CD8-positive, alpha-beta memory T cell (primary cell): ENCODE measurements at places on chromosomes 1 and 21. TPM values are rescaled to one million over a fixed set of nuclear protein-coding genes. Genes with fewer than 3 reads are reported as not detected.

- peaks cover 41% of the 10 kb centered on the region for H3K4me1 ChIP-seq
- H3K36me3 ChIP-seq: no peaks in the 10 kb centered on the region
- peak overlapping the region; percentile 71 for H3K27ac ChIP-seq
These were observed 911 bp downstream of the LMO4 start for GRCh38 chr1:87329526-87330056.

DNA sequence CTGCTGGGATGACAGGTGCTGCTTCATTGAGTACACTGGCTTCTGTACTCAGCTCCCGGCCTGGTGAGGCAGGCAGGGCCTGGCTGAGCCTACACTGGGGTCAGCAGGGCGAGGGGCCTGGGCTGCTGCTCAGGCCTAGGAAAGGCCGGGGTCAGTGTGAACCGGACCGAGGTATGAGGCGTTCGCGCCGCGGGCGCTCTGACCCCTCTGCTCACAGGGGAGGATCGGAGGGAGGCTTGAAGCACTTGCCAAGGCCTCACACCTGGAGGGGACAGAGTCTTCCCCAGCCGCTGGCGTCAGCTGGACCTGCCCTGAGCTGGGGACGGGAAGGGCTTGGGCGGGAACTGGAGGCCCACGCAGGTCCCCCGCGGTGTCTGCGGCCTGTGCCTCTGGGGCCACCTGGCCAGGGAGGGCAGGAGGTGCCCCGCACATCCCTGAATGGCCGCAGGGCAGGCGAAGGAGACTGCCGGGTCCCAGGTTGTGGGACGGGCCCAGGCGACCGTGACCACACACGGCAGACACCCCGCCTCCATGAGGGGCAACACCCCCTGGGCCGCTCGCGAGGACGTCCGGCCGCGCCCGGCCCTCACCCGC lies 466 bp downstream of the PEX10 start:
- H3K4me1 ChIP-seq: peaks cover 44% of the 10 kb centered on the region
- H3K36me3 ChIP-seq: no peaks in the 10 kb centered on the region
- no peaks in the 10 kb centered on the region for H3K27me3 ChIP-seq
- peak overlapping the region; percentile 78 for H3K4me3 ChIP-seq
- DNase-seq: no peak
- H3K27ac ChIP-seq: peak overlapping the region; percentile 90

The TIAM1 gene
- total RNA-seq: 37.4 TPM

The C1orf226 gene
- not detected for total RNA-seq

The CFAP45 gene
- 0.75 TPM for total RNA-seq

GRCh38 chr21:42564561-42564971 lies 50.9 kb downstream of the SLC37A1 start:
- no peak overlapping the region for H3K4me3 ChIP-seq
- H3K4me1 ChIP-seq: no peaks in the 10 kb centered on the region
- H3K27me3 ChIP-seq: no peaks in the 10 kb centered on the region
- DNase-seq: no peak

DNA sequence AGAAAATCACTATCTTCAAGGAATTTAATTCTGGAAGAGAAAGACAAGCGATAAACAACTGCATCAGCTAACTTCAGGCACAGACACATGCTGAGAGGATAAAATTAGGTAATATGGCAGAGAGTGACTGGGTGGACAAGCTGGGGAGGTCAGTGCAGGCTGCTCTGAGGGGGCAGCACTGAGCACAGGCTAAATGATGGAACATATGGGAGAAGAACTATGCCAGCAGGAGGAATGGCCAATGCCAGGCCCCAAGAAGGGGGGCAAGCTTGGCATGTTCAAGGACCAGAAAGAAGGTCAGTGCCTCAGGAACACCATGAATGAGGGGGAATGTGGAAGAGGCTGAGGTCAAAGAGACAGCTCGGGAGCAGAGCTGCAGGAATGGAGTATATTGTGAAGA lies 190.7 kb upstream of the MAP1LC3C start:
- no peak overlapping the region for H3K27ac ChIP-seq
- H3K27me3 ChIP-seq: no peaks in the 10 kb centered on the region
- no peaks in the 10 kb centered on the region for H3K4me1 ChIP-seq
- no peak overlapping the region for H3K4me3 ChIP-seq
- DNase-seq: no peak

The TMPRSS15 gene
- total RNA-seq: not detected

The FAF1 gene
- 87.1 TPM for total RNA-seq

DNA sequence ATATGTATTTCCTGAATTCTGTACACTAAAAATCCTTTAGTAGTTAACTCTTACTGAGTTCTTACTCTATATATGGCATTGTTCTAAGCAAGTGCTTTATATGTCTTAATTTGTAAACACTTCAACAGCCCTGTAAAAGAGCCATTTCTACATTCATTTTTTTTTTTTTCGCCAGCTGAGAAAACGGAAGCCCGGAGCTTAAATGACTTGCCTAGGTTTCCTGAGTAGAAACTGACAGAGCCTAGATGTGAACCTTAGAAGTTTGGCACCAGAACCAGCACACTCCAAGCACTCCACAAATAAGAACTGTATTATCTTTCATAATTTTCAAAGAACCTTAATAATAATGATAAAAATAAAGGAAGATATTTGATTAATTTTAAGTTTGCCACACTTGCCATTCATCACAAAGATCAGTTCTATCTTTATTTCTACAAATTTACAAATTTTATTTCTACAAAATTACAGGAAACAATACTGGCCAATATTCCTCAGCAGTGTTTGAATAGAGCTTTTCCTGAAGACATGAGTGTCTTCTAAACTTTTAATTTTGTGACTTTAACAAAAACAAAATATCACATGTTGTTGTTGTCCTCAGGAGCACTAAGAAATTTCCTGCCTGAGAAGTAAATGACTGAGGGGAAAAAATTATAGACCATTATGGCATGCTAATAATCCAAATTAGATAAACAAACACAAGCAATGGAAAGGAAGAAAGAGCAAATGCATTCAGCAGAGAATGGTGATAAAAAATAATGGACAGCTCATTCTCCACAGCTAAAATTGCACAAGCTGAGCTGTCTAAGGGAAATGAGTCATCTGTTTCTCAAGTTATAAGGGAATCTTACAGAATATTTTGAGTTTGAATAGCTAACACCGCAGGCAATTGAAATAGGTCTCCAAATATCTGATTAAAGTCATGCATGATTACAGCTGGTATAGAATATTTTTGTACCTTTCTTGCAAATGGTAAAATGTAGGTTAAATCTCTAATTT lies 71.2 kb downstream of the DPYD start:
- no peak overlapping the region for H3K27ac ChIP-seq
- H3K36me3 ChIP-seq: no peaks in the 10 kb centered on the region
- H3K4me3 ChIP-seq: no peak overlapping the region

DNA sequence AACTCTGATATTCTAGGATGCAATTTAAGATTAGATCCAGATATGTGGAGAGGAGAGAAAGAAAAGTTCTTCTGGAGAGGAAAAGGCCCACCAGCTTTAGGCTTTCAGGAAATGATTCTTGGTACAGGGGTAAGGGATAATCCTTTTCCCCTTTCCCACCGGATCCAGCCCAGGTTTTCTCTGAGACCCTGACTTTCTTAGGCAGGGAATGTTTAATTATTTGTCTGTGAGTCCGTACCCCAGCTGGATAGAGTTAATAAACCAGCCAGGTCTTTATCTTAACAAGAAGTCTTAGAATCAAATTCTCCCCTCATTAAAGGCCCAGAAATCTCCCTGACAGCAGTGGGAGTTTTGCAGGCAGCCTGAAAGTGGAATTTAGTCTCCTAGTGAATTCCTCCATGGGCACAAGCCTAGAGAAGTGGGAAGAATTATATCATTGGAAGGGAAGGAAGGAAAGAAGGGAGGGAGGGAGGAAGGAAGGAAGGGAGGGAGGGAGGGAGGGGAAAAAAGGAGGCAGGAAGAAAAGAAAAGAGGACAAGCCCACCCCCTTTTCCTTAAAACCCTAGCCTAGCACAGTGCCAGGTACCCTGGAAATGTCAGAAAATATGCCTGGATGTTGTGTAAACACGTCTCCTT lies 189.0 kb downstream of the PLPP3 start:
- H3K36me3 ChIP-seq: no peaks in the 10 kb centered on the region
- no peak overlapping the region for H3K27ac ChIP-seq
- no peaks in the 10 kb centered on the region for H3K27me3 ChIP-seq

GRCh38 chr1:232810856-232811255 lies 5.6 kb downstream of the MAP10 start:
- no peak overlapping the region for H3K27ac ChIP-seq
- no peak for DNase-seq
- no peak overlapping the region for H3K4me3 ChIP-seq

DNA sequence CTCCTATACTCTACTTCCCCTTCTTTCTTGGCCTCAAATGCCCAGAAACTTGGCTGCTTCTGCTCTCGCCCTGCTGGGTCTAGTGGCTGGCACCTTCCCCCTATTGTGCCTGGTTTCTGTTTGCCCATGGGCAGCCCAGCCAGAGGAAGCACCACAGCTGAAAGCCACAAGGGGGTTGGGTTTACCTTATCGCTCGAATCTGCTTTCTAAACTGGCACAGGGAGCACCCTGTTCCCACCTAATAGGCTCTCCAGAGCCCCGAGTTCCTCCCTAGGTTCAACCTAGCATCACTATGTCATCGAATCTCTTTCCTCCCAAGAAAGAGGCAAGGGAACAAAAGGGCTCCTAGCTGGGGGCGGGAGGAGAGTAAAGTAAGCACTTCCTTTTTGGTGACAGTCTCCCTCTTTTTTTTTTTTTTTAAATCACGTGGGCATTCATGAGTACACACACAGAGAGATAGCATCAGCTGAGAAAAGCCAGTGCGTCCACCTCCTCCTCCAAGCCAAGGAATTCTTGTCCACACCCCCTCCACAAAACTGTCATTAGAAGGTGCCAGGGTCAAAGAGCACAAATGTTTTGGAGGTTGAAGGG lies 72.8 kb downstream of the PLEKHA6 start:
- H3K4me3 ChIP-seq: peak overlapping the region; percentile 55
- no peak overlapping the region for H3K27ac ChIP-seq
- H3K36me3 ChIP-seq: no peaks in the 10 kb centered on the region
- peak; percentile 35 for DNase-seq
- H3K4me1 ChIP-seq: peaks cover 19% of the 10 kb centered on the region

The TEX50 gene
- not detected for total RNA-seq

The KCNA2 gene
- total RNA-seq: 0.24 TPM

- H3K36me3 ChIP-seq: no peaks in the 10 kb centered on the region
- H3K4me1 ChIP-seq: no peaks in the 10 kb centered on the region
- H3K27me3 ChIP-seq: no peaks in the 10 kb centered on the region
- no peak for DNase-seq
These were observed 1.1 kb upstream of the PCP4 start for GRCh38 chr21:39866093-39866492.

The CELA3A gene
- total RNA-seq: not detected

- no peaks in the 10 kb centered on the region for H3K4me1 ChIP-seq
- no peaks in the 10 kb centered on the region for H3K36me3 ChIP-seq
- no peak overlapping the region for H3K27ac ChIP-seq
- no peak overlapping the region for H3K4me3 ChIP-seq
- no peaks in the 10 kb centered on the region for H3K27me3 ChIP-seq
These were observed 9.1 kb downstream of the NFIA start for GRCh38 chr1:61091455-61091854.

GRCh38 chr21:38346286-38346685 lies 89.5 kb downstream of the KCNJ15 start:
- no peaks in the 10 kb centered on the region for H3K27me3 ChIP-seq
- no peaks in the 10 kb centered on the region for H3K36me3 ChIP-seq
- H3K4me1 ChIP-seq: no peaks in the 10 kb centered on the region
- H3K27ac ChIP-seq: no peak overlapping the region

The CYP4X1 gene
- not detected for total RNA-seq

- H3K36me3 ChIP-seq: no peaks in the 10 kb centered on the region
- no peaks in the 10 kb centered on the region for H3K4me1 ChIP-seq
- no peak overlapping the region for H3K27ac ChIP-seq
- DNase-seq: no peak
These were observed 132.0 kb downstream of the GALNT2 start for GRCh38 chr1:230199034-230199433.

DNA sequence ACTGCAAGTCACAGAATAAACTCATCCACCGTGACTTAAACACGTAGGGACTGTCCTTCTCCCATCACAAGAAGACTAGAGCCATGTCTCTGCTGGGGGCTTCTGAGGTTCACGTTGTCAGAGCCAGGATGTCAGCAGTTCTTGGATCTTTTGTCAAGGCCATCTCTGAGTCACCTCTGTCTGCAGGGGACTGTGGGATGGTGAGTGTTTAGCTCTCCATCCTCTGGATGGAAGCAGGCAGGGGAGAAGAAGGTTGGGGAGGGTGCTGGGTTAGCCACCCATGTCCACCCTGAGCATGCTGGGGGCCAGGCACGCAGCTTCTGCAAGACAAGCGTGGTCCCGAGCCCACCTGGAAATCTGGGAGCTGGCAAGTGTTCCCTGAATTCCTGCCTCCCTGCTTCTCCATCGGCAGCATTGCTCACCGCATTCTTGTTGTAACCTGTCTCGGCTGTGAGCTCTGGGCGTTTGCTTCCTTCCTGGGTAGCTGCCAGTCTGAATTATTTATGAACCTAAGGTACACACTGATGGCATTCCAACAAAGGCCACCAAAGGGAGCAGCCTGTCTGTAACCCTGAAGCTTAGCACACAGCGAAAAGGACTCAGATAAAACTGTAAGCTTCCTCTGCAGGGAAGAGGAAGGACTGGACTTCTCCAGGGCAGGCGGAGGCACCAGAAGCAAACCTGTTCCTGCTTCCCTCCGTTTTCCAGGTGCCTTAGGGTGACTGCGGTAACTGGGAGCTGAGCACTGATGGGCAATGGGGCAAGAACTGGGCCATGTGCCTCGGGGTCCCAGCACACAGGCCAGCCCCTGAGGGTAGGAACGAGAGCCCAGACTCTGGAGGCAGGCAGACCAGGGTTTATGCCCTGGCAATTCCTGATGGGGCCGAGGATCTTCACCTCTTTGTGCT lies 88.6 kb downstream of the RIPK4 start:
- no peak overlapping the region for H3K4me3 ChIP-seq
- H3K27ac ChIP-seq: no peak overlapping the region
- no peaks in the 10 kb centered on the region for H3K36me3 ChIP-seq
- no peaks in the 10 kb centered on the region for H3K4me1 ChIP-seq
- DNase-seq: no peak
- H3K27me3 ChIP-seq: no peaks in the 10 kb centered on the region

DNA sequence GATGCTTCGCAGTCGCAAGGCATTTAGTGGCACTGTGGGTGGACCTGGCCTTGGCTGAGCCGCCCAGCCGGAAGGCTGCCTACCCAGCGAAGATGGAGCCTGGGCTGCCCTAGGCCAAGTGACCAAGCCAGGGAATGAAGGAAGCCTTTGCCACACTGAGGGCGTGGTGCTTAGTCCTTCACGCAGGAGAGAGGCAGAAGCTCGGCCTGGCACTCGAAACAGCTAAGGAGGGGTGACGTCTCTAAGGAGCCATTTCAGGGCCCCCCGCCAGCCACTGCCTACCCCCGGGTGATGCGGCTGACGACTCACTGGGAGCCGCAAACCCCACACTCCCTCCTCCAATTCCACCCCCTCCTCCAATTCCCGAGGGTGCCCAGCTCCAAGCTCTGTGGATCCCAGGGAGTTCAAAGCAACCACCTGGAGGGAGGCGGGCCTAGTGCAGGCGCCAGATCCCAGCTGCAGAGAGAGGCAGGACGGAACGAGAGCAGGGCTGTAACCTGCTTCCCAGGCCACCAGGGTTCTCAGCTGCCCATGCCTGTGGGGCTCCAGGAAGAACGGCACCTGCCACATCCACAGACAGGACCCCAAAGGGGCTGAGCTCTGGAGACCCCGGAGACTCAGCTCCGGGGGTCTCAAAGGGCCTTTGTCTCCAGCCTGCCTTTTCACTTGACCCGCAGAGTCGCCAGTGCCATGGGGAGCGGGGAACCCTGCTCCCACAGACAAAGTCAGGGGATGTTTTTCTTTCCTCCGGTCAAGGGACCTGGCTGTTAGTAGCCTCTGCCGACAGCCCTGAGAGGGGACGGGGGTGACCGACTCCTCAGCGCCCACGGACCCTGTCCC lies 75.8 kb downstream of the ARHGEF16 start:
- peak overlapping the region; percentile 24 for H3K27ac ChIP-seq
- H3K36me3 ChIP-seq: no peaks in the 10 kb centered on the region
- H3K4me3 ChIP-seq: peak overlapping the region; percentile 71
- H3K4me1 ChIP-seq: peaks cover 11% of the 10 kb centered on the region
- no peaks in the 10 kb centered on the region for H3K27me3 ChIP-seq

The KANK4 gene
- not detected for total RNA-seq

The RTCA gene
- 64.5 TPM for total RNA-seq
